NCI-H187 (cell line): ENCODE measurements at places on chromosomes 2 and 18.

GRCh38 chr2:179273461-179273962, 8.9 kb upstream of the SESTD1 start:
- no peak for DNase-seq

DNA sequence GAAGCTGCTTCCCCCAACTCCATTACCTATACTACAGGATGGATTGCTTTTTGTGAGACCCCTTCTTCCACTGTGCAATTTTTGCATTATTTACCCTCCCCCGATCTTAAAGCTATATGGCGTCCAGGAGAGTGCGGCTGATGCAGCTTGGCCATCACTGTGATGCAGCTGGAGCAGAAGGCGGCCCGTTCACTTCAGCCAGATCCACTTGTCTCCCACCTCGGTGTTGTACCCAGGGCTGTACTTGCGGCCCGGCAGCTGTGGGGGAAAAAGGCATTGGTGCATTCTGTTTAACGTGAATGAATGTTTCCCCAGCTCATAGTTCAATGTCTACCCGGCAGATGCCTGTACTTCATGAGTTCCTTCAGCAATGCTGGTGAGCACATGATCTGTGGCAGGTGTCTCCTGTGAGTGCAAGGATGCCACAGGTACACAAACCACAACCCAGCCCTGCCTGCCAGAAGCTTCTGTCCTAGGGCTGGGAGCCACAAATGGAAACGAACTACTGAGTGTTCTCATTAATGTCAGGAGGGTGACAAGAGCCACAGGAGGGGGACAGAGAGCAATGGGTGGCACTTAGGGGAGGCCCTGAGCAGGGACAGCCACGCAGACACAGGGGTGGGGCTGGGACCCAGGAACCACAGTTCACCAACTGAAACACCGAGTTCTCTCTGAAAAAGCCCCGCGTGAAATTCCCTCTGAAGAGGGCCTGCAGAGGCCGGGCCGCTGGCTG, 64.0 kb downstream of the NDUFA10 start:
- no peak for DNase-seq

DNA sequence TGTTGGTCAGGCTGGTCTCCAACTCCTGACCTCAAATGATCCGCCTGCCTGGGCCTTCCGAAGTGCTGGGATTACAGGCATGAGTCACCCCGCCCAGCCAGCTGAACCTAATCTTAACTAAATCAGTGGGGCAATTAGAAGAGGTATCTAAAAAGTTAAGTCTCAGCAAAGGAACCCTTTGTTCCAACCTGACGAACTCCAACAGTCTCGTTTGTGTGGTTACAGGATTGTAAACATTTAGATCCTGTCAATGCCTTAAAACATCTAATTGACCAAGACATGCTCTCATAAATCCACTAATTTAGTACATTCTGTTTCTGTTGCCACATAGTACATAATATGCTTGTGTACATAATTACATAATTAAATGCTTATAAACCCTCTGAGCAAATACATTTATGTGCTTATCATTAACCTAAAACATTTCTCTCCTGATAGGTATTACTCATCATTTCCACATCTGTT, 31.1 kb upstream of the STK39 start:
- no peak for DNase-seq

DNA sequence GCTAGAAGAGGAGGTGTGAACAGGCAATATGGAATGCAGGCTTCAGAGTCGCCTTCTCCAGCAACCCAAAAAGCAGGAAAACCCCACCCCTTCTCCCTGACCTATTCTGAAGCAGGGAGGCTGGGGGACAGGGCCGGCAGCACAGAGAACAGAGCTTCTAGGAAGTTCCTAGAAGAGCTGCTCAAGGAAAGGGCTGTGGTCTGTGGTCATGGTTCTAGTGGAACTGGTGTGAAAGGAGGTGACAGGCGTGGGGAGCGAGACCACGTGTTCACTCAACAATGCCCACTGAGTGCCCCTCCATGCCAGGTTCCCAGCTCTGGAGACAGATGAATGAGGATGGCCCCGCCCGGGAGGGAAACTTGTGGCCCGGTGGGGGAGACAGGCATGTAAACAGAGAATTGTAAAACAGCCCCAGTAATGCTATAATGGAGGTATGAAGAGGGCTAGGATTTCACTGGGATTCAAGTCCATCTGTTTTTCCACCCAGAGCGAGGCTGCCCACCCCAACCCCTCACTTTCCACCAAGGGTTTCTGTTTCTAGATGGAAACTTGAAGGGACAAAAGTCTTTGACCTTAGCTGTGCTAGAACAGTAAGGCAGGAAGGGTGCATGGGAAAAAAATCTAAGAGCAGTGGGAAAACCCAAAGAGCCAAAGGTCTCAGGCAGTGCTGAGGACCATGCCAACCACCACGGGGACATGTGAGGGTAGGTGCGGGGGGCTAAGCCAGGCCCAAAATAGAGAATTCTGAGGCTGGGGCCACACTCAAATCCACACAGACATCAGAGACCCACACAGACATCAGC, 71.8 kb downstream of the TNS1 start:
- DNase-seq, result no peak

DNA sequence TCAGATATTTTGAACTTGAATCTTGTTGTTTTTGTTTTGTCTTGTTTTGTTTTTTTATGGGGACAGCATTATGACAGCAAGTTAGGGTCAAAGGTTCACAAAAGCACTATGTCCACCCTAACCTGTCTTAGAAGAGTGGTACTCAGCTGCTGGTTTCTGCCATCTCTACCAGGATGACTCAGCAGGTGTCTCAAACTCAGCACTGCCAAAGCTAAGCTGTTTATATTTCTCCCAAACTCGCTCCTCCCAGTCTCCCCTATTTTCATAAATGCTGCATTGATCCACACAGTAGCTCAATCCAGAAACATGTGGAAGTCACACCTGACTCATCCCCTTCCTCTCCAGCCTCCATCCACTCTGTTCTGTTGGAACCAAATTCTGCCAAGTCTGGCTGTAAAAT, 134.9 kb downstream of the ZBTB7C start:
- DNase-seq, result no peak

DNA sequence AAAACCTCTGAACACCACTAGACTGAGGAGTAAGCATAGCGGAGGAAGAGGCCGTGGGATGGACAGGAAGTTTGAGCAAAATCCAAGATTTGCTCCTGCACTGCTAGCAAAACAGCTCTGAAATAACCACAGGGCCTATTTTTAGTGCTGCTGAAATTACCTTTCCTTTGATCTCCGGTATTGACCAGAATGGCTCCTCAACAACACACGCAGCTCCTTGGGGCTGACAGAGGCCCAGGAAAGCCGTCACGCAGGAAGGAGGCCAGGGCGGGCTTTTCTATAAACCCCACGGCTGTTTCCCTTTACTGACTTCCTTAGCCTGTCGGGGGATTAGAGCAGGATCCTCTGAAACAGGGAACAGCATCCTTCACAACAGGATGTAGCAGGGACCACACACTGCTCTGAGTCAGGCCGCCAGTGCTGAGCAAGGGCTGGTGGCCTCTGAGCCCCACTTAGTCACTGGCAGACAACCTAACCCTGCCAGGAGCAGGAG, 80.8 kb upstream of the LCLAT1 start:
- no peak for DNase-seq

DNA sequence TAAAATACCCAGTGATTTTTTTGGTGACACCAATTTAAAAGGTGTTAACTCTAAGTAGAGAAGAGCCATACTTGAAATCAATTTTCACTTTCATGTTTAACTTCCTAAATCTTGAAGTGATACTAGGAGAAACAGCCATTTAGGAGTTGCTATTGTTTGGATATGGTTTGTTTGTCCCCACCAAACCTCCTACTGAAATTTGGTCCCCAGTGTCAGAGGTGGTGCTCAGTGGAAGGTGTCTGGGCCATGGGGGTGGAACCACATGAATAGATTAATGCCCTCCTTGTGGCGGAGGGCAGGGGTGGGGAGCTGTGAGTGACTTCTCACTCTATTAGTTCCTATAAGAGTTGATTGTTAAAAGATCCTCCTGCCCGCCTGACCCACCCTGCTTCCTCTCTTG, 377.9 kb downstream of the DLGAP1 start:
- no peak for DNase-seq

GRCh38 chr2:14706201-14706600, 73.7 kb downstream of the LRATD1 start:
- DNase-seq, result no peak

DNA sequence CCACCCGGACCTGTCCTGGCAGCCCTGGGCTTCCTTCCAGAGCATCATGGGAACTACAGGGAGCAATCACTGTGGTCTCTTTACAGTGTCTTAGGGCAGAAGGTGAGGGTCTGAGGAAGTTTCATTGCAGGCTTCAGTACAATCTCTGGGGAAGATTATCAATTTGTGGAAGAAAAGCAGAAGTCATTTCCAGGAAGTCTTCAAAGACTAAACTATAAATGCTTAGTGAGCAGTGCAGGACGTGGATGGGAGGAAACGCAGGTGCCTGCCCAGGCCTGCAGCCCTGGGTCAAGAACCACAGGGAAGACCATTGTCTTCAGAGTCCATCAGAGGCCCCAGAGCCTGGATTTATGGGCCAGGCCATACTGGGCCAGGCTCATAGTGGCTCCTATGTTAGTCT, 54.3 kb downstream of the INO80C start:
- DNase-seq, result no peak

GRCh38 chr2:19673213-19673791, 228.5 kb downstream of the TTC32 start:
- no peak for DNase-seq

DNA sequence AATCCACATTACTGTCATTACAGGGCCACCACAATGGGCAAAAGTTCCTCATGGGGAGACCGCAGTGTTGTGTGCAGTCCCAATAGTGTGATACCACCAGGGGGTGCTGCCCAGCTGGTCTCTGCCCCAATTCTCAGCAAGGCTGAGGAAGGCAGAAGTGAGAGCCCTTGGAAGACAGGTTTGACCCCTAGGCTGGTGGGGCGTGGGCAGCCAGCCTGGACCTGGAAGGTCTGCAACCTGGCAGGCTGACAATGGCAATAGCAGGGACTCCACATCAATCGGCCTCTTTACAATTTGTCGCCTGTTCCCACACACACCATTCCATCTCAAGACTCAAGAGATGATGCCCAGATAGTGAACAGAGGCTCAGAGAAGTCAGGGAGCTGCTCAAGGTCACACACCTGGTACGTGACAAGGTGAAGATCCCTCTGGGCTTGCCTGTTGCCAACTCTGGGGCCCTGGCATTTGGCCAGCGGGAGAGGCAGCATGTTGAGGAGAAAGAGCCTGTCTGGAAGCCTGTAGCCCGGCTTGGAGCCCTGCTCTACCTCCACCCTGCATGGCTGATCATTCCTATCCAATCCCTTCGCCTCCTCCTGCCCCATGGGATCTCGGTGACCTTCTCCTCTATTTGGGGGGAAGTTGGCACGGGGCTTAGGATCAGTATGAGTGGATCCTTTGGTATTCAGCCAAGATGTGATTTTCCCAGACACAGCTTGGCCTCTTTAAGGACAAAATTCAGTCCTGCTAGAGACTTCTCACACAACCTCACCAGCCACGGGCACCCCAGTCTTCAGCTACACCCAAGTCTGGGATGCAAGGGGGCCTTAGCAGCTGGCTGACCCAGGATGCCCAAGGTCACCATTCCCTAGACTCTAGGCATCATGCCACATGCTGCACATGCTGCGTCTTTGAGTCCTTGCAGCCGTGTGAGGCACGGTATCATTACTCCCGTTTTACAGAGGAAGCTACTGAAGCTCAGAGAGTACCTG, 2.9 kb upstream of the ATOH8 start:
- DNase-seq, result no peak

- no peak for DNase-seq
Observed at GRCh38 chr2:147030966-147031720, 813.7 kb upstream of the ACVR2A start.

GRCh38 chr2:178804791-178805190, 2.4 kb downstream of the TTN start:
- no peak for DNase-seq

GRCh38 chr2:240398661-240399267, 36.7 kb upstream of the GPC1 start:
- no peak for DNase-seq

DNA sequence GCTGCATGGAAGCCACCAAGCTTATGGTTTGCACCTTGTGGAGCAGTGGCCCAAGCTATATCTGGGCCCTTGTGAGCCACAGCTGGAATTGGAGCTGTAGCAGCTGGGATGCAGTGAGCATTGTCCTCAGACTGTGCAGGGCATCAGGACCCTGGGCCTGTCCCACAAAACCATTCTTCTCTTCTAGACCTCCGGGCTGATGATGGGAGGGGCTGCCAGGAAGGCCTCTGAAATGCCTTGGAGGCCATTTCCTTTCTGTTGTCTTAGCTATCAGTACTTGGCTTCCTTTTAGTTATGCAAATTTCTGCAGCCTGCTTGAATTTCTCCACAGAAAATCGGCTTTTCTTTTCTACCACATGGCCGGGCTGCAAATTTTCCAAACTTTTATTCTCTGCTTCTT, 46.4 kb upstream of the CSRNP3 start:
- no peak for DNase-seq

DNA sequence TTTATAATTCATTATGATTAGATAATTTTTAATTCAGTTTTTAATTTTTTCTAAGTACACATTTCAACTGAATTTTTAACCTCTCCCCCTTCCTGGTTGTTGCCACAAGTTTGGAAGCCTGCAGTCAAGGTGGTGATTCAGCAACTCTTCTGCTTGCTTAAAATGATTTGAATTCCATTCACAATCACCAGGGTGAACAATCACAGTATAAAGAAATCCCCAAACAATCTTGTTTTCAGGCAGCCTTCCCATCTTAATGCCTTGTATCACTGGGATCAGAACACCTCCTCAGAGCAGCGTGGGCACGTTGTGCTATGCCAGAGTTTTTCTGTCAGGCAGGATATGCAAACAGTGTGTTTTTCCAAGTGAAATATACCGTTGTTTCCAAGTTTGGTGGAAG, 46.7 kb upstream of the BARD1 start:
- no peak for DNase-seq

GRCh38 chr2:239251971-239252370, 148.8 kb downstream of the HDAC4 start:
- DNase-seq, result no peak

- DNase-seq, result no peak
Observed at GRCh38 chr2:26982102-26982742, 11.8 kb downstream of the MAPRE3 start.

DNA sequence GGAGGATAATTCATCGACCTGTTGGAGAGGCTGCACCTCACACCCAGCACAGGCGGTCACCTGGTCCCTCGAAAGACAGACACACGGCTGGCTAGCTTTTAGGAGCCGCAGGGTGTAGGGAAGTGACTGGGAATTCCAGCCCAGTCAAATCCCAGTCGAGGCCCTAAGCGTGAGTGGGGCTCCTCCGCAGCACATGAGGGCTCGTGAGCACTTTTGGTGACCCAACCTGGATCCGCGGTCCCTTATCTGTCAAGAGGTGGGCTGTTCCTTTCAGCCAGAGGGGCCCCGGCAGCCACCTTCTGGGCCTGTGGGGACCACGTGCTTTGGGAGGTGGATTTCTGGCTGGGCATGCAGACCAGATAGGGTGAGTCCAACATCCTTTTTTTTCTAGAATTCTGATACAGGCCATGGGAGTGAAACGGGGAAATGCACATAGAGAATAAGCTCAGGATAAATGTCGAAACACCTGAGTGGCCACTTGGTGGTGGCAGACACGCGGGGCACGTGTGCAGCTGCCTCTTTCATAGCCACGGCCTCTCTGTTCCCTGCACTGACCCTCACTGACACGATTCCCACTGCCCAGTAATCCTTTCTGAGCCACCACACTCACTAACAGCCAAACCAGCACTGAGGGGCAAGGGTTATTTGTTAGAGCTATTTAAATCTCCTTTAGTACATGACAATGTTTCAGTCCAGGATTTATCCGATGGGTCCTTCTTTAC, 148.4 kb upstream of the PXDN start:
- DNase-seq, result no peak

GRCh38 chr2:85327160-85327821, 498 bp downstream of the TGOLN2 start:
- DNase-seq, result no peak
